Effector CD4-positive, alpha-beta T cell (primary cell): ENCODE measurements at places on chromosomes 3 and 15.

DNA sequence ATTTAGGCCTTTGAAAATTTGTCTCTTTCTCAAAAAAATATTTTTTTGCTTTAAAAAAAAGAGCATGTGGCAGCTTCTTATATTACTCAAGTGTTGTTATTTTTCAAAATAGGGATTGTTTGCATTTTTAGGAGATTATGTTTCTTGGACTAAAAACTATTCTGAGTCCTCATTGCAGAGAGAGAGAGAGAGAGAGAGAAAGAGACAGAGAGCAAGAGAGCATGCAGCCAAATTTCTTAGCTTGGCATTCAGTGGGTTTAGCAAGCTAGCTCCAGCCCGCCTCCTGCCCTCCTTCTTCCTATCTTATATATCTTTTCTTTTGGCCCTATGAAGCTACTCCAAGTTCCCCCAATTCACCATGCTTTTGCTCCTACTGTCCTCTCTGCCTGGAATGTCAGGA, 55.7 kb downstream of the CEMIP start:
- no peak for DNase-seq

DNA sequence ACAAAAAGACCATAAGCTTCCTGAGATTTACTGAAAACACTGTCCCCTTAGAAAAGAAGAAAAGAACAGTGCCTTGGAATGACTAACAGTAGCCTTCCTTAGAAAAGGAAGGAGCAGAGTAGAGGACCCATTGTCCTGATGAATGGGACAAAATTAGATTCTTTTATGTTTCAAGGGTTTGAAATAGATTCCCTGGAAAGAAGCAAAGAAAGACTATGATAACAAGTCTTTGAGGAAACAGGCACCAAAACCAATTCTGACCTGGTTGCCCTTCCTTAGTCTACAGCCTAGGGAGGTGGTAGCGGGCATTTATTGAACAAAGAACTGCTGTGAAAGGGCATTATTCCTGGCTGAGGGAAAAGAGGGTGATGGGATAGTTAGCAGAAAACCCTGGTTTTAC, 1024.8 kb downstream of the TBL1XR1 start:
- no peak for DNase-seq

- DNase-seq = no peak
Measured at GRCh38 chr3:123449997-123450604, 1.2 kb upstream of the ADCY5 start.

- no peak for DNase-seq
Measured at GRCh38 chr3:60696428-60697125, 554.7 kb downstream of the FHIT start.

DNA sequence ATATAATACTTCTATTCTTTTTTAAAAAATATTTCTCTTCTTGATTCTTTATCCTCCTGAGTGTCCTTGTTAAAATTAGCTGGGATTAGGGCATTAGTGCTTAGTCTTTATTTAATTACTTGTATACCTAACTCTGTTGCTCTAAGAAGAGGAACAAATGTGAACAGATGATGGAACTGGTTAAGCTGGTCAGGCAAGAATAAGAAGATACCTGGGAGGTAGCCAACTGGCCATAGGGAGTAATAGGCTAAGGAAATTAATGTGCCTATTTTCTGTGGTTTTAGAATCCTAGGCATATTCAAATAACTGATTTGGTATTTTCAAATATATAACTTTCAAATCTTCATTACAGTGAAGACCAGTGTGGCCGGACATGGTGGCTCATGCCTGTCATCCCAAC, 54.4 kb downstream of the EIF3J start:
- DNase-seq = no peak

DNA sequence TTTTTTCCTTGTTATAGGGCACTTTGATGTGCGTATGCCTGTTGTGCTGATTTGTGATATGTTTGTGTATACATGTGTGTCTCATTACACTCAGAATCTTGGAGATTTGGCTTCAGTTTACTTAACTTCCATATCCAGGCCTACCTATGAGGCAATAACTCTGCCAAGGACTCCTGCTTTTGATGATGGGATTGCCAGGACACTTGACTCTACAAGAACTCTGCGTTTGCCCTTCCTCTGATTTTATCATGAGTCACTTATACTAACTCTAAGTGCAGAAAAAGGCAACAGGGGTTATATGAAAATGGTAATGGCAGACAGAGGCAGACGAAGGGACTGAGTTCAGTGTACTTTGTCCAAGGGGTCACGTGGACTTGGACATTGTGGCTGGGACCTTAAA, 33.6 kb downstream of the MCTP2 start:
- DNase-seq = no peak

DNA sequence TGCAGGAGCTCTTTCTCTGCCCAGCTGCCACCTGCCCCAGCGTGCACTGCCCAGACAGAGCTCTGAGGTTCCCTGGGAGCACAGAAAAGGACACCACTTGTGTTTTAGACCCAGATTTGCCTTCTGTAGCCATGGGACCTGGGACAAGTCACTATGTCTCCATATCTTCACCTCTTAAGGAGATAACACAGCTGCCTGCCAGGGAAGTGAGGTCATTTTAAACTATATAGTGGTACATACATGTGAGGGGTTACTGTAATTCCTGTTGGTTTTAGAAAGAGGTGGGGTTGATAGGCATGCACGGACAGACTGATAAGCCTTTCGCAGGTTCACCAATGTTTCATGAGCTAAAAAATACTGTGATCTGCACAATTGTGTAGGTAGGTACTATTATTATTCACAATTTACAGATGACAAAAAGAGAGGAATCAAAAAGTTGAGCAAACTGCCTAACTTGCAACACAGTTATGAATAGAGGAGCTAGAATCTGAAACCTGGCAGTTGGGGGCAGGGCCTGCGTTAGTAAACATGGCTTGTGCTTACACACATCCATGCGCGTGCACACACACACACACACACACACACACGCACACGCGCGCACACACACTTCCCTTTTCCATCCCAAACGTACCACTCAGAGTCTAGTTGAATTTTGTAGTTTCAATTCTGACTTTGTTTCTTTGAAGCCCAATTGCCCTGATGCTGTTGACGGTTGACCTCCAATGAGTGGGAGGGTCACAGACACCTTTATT, 193.6 kb downstream of the FAM43A start:
- DNase-seq = no peak

GRCh38 chr15:85722374-85723152, 72.2 kb downstream of the KLHL25 start:
- no peak for DNase-seq

DNA sequence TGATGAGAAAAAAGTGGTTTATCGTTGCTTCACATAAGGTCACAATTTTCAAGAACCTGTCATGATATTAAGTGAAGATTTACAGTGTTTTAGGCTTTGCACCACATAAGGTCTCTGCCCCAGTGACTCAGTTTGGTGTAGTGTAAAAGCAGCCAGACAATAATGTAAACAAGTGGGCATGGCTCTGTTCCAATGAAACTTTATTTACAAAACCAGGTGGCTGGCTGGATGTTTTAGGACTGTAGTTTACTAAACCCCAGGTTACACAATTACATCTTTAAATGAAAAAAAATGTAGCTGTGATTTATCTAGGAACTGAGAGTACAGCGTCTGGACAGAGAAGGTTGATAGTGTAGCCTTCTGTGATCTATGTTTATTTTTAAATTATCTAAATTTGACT, 9.7 kb upstream of the FBXL22 start:
- no peak for DNase-seq

DNA sequence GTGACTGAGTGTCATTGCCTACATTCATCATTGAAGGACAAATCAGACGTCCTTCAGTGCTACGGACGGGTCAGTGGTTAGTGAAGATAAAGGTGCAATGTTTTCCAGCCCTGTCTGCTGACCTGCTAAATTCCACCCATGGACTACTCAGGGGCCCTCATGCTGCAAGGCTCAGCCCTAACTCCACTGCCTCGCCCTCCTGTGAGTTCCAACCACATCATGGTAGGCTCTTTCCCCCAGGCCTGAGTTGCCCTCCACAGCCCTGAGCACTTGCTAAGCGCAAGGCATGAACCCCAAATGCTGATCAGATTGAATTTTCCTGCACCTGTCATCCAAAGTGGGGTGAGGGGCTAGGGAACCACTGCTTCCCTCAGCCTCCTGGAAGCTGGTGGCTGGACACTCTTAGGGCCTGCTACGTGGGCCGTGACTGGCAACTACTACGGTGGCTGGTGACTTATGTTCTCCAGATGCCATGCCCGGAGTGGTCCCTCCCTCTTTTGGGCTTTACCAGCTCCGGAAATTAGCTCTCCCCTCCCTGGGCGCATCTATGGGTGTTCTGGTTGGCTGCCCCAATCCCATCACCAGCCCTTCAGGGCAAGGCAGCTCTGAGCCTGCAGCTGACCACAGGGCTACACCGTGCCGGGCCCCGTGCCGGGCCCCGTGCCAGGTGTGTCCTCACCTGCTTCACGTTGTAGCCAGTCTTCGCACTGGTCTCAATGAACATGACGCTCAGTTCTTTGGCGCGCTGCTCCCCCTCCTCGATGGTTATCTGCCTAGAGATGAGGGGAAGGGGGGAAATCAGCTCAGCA, 32.1 kb downstream of the SRPRB start:
- DNase-seq = no peak

DNA sequence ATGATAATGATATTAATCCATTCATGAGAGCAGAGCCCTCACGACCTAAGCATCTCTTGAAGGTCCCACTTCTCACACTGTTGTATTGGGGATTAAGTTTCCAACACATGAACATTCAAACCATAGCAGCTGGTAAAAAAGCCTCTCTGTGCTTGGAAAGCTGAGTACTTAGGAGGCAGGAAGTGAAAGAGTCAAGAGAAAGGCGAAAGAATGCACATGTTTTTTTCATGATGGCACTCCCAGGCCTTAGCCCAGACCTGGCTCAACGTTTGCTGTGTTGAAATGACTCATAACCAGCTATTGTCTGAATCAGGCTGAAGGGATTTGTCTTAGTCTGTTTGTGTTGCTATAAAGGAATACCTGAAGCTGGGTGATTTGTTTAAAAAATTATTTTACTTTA, 84.4 kb upstream of the RGMA start:
- no peak for DNase-seq

DNA sequence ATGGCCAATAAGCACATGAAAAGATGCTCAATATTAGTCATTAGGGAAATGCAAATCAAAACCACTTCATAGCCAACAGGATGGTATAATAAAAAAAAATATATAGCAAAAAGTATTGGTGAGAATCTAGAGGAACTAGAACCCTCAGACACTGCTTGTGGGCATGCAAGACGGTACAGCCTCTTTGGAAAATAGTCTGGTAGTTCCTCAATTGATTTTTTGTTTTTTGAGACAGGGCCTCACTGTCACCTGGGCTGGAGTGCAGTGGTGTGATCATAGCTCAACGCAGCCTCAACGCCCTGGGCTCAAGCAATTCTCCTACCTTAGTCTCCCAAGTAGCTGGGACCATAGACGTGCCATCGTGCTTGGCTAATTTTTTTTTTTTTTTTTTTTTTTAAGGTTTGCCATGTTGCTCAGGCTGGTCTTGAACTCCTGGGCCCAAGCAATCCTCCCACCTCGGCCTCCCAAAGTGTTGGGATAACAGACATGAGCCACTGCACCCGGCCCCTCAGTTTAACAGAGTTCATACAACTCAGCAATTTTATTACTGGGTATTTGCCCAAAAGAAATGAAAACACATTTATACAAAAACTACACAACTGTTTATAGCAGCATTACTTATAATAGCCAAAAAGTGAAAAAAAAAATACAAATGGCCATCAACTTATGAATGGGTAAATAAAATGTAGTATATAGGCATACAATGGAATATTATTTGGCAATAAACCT, 5.1 kb downstream of the PRC1 start:
- DNase-seq = no peak

- DNase-seq = no peak
Measured at GRCh38 chr15:77804210-77804609, 171.5 kb upstream of the LINGO1 start.

DNA sequence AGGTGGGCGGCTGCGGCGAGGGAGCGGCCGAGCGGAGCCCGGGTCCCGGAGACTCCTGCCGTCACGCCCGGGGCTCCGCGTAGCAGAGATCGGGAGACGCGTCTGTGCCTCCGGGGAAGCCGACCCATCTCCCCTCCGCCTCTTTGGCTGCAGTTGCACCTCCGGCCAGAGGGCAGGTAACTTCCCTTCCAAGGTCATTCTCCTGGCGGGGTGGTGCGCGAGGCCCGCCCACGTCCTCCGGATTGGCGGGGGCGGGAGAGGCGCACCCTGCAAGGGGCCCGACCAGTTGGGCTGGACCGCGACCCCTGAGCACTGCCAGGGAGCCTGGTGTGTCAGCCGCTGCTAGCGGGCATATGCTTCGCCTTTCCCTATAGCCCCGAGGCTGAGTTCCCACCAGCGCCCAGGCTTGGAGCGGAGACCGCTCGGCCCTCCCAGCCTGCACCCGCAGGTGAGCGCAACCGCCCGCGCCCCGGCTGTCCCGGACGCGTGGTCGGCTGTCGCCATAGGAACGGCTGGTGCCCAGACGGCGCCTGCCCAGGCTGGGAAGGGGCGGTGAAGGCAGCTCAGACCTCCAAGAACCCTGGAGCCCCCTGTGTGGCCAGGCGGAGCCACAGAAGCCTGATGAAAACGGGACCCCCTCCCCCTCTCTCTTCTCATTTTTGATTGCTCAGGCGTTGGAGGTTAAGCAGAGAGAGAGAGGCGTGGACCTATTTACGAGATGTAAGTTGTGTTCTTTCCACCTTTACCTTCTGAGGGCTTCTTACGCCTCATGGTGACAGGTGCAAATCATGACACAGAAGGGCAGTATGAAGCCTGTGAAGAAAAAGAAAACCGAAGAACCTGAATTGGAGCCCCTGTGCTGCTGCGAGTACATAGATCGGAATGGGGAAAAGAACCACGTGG, 453 bp downstream of the ZDHHC23 start:
- DNase-seq = peak; percentile 4

GRCh38 chr15:81013396-81013929, 12.7 kb downstream of the TLNRD1 start:
- no peak for DNase-seq

GRCh38 chr15:101456057-101456739, 33.3 kb downstream of the PCSK6 start:
- no peak for DNase-seq

GRCh38 chr3:79011821-79012529, 755.8 kb downstream of the ROBO1 start:
- no peak for DNase-seq

- no peak for DNase-seq
Measured at GRCh38 chr15:64535460-64536243, 75.3 kb downstream of the ZNF609 start.

DNA sequence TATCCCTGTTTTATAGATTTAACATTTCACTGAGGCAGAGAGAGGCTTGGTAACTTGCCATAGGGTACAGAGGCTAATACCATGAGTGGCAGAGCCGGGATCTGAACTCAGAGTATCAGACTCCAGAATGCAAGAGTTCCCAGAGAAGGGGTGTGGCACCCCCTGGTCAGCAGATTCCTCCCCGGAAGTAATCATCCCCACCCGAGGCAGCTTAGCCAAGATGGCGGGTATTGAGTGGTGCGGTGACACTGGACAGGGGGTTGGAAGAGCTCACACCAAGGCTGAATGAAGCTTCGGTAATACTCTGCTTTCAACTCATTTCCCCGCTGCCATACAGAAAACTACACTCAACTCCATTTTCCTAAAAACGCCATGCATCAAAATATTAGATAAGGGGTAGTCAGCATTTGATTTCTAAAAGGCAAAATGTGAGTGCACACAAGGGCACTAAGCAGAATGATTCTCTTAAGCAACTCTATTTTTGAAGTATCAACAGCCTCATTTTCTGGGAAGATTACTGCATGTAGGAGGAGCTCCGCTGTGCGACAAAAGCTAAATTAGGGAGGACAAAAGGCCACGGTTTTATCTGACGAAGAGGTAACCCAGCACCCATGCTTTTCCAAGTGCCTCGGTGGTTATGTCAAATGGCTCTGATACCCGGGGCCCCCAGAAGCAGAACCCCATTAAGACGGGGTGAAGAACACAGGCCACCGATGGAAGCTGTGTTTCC, 166.7 kb downstream of the NUP210 start:
- DNase-seq = no peak

GRCh38 chr15:34339946-34340345, 2.4 kb upstream of the SLC12A6 start:
- DNase-seq = no peak
